Endothelial cell (in vitro differentiated cells): ENCODE measurements at places on chromosomes 4 and X. TPM values are rescaled to one million over a fixed set of nuclear protein-coding genes. Genes with fewer than 3 reads are reported as not detected.

DNA sequence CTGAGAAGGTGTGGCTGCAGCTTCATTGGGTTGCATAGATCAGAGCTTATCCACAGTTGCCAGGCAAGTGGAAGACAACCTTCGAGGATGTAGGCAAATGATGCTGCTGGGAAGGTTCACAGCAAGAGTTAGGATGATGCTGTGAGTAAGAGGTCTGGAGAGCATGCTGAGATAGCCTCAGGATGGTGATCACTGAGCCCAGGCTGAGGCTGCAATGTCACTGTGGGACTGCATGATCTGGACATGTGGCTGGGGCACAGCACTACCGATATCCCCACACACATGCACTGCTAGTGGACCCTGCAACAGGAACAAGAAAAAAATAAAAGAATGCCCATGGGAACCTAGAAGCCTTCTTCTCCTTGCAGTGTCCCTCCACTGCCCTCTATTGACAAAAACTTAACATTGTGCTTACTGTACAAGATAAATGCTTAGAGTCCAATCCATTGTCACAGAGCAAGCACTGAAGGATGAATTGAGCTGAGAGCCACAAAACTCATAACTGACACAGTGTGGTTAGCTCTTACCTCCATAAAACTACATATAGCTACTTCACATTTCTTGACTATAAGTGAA is 105.6 kb downstream of the CNKSR2 start:
- DNase-seq = peak; percentile 5

- DNase-seq = peak; percentile 17
Observed at GRCh38 chr4:54230484-54231418, 1.7 kb downstream of the PDGFRA start.

DNA sequence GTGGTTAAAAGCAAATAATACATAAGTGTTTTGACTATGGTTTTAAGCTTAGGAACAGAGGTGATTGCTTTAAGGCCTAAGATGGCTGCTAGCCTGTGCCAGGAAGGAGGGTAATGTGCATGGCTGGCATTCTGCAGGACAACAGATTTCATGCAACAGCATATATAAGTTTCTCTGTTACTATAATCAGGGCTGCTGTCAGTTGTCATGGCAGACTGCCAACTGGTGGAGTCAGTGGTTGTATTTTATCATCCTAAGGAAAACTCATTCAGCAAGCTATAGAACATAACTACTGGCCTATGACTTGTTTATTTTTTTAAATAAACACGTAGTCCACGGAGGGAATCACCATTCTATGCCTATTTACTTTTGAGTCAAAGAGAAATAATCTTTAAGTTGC is 77.7 kb upstream of the DCAF8L1 start:
- no peak for DNase-seq

GRCh38 chr4:6465955-6466354 is 6.5 kb downstream of the PPP2R2C start:
- DNase-seq = no peak

DNA sequence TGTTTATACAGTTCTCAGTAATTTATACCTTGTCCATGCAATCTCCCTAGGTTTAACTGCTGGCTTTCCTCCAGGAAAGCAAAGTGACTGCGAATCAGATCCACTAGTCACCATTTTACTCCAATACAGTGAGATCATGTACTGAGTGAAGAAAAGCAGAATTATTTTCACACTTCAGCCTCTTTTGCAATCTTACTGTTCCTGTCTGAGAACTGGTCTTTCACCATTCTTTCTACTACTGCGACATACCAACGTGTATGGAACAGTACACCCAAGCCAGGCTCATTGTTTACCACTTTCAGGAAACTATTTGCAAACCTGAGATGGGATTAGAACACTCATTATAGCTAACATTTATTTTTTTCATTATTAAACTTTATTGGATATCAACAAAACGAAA is 8.0 kb upstream of the MSL3 start:
- no peak for DNase-seq

DNA sequence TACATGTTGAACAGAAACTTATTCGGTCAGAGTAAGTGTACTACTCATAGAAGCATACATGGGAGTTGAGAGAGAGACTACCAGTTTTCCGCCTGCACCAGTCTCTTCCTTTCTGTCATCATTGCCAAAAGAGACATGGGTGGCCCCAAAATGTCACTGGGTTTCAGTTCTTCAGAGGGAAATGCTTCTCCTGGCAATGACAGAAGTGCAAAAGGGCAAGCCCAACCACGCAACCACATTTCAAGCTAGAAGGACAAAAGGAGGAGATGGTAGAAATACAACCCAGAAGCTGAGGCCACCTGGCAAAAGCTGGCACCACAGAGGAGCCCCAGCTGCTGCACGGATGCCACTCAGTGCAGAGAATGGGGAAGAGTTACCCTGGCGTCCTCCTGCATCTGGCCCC is 320.1 kb downstream of the BCOR start:
- DNase-seq = no peak

DNA sequence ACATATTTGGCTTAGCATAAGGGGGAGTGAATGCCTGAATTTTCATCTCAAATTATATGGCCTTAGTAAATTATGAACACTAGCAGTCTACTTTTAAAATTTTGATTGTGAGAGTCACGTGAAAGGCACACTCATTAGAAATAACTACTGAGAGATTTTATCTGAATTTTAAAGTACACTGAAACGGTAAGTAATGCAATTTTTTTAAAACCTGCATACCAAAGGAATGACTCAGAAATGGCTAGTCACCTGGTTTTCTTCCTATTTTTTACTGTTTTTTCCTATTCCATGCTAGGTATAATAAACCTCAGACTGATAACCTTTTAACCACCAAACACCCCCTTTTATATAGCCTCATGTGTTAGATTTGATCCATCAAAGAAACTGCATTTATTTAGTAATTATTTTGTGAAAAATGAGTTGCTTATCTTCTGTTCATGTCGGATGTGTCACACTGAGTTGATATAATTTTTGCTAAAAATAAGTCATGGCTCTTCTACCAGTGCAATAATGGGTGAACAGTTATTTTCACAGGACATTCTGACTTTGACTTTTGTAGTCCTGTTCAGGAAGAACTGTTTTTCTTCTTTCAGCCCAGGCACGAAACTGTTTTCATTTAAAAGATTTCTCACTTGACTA is 40.4 kb downstream of the CPEB2 start:
- DNase-seq = no peak

DNA sequence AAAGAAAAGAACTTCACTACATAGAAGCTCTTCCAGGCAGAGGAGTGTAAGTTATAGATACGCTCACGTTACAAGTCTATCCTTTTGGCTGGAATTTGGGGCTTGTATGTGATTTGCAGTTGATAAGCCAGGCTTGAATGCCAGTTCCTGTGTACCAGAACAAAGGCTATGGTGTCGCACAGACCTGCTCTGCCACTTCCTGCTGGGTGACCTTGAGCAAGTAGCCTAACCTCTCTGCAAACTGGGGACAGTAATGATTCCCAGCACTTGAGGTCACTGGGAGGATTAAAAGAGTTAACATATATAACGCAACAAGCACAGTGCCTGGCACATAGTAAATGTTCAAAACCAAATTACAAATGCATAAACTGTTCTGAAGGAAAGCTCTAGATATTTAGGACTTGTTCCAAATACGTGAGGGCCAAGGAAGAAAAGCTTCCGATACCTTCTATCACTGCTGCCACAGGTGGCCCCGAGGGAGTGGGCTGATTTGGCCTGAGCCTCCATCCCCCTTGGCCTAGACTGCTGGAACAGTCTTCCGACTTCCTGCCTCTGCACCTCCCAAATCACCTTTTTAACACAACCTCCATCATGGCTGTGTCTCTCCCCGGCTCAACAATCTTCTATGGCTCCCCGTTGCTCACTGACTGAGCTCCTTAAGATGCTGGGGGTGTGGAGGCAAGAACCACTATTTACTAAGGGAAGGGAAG is 1.3 kb upstream of the SOWAHD start:
- DNase-seq = no peak

DNA sequence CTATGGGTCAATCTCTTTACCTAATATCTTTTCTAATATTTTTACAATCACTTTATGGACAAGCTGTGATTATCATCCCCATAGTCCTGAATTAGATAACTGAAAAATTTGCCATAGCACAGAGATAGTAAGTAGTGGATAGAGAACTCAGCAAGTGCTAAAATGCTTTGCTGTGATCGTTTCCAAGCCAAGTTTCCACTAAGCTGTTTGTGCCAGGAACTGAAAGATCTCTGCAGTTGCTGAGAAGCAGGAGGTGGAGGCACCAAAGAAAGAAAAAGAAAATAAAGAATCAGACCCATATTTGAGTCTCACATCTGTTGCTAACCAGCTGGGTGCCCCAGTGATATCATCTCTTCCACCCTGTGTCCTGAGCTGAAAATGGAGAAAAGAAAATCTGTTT is 605.6 kb upstream of the BOD1L1 start:
- no peak for DNase-seq

- DNase-seq = no peak
Observed at GRCh38 chrX:69195810-69196209, 30.6 kb upstream of the PJA1 start.

- DNase-seq = no peak
Observed at GRCh38 chr4:8067274-8067936, 91.2 kb downstream of the ABLIM2 start.

The ZNF185 gene
- total RNA-seq = 2.1 TPM

The C4orf50 gene
- 0.05 TPM for total RNA-seq

The CASP6 gene
- total RNA-seq = 76.4 TPM
